Stimulated activated CD8-positive, alpha-beta memory T cell treated with anti-CD3 and anti-CD28 coated beads, Interleukin-12 subunit alpha, Interleukin-12 subunit beta, amount 100 ng/mL, for 4 hours (primary cell): ENCODE measurements at places on chromosomes 4 and X.

- DNase-seq, result no peak
Measured at GRCh38 chr4:158254292-158254691, 44.0 kb downstream of the TMEM144 start.

GRCh38 chr4:36256398-36256891 is 12.1 kb upstream of the ARAP2 start:
- no peak for DNase-seq

DNA sequence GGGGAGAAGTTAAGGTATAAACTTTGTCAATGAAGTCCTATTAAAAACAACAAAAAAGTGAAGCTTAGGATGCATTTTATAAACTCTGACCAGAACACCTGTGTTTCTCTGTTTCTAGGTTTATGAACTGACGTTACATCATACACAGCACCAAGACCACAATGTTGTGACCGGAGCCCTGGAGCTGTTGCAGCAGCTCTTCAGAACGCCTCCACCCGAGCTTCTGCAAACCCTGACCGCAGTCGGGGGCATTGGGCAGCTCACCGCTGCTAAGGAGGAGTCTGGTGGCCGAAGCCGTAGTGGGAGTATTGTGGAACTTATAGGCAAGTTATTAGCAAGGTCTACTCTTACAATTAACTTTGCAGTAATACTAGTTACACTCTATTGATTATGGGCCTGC is 46.6 kb downstream of the HTT start:
- no peak for DNase-seq

GRCh38 chrX:120029354-120029753 is 48.1 kb downstream of the RHOXF2B start:
- no peak for DNase-seq

DNA sequence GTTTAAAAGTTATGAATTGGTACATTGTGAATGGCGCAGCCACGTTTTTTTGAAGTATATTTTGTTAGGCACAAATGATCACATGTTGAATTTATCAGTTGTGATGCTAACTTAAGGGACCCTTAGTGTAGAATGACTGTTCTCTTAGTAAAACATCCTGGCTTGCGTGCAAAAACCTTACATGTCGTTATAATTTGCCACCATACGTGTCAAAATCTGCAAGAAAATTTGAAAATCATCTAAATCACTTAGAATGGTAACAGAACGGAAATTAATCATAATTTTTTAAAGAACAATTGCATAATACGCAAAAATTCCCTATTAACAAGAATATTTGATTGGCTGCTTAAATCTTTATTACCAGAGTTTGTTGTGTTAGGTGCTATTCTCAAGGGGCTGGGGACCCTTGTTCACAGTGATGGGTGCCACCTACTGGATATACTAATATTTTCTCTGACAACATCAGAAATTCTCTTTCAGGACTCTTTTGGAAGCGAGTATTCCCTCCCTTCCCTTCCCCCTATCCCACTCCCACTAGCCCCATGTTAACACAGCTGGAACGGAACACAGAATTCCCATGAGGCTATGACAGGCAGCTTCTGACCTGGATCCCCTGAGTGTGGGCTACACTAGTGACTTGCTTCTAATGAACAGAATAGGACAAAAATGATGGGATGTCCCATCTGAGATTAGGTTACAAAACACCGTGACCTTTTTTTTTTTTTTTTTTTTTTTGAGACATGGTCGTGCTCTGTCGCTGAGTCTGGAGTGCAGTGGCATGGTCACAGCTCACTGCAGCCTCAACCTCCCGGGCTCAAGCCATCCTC is 71.8 kb downstream of the SUPT20HL2 start:
- DNase-seq, result no peak

- no peak for DNase-seq
Measured at GRCh38 chrX:1743105-1743504, 128.2 kb downstream of the ASMT start.

DNA sequence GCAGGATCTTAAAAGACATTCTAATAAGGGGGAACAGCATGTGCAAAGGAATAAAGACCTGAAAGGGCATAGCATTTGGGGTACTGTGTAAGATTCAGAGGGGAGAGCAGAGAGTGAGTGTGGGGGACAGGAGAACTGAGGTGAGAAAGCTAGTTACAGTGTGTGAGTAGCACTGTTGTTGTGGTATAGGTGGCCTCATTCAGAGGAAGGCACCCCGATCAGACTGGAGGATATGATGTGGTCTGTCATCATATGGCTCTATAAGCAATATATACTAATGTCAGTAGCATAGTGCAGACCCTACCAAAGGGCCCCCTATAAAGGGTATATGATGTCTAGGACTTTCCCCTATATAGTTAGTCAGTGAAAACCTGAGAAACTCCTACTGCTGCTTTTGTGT is 175.8 kb downstream of the FMR1NB start:
- DNase-seq, result no peak
